ENCODE measurements at places on chromosomes 3 and 15.

- no peak for DNase-seq
Measured at GRCh38 chr3:107345822-107346405, 31.3 kb upstream of the CCDC54 start.

GRCh38 chr3:123256256-123256655 is 54.5 kb downstream of the SEC22A start:
- no peak for DNase-seq

- DNase-seq: no peak
Measured at GRCh38 chr15:68234060-68234459, 4.5 kb upstream of the CLN6 start.

DNA sequence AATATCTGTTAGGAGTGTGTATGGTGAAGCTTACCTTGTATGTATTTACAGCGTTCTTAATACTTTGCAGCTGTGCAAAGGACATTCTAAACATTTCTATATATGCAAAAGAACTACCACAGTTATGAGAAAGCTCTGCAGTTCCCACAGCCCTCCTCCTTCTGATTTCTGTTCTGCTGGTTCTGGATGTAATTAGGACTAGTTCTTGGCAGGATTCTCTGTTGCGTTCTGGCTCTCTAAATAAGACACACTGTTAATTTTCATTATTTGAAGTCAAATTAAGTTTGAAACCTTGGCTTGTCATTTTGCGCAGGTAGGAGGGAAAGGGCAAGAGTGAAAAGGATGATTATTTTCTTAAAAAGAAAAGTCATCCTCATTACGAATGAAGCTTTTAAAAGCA is 76.4 kb downstream of the FNDC3B start:
- no peak for DNase-seq

DNA sequence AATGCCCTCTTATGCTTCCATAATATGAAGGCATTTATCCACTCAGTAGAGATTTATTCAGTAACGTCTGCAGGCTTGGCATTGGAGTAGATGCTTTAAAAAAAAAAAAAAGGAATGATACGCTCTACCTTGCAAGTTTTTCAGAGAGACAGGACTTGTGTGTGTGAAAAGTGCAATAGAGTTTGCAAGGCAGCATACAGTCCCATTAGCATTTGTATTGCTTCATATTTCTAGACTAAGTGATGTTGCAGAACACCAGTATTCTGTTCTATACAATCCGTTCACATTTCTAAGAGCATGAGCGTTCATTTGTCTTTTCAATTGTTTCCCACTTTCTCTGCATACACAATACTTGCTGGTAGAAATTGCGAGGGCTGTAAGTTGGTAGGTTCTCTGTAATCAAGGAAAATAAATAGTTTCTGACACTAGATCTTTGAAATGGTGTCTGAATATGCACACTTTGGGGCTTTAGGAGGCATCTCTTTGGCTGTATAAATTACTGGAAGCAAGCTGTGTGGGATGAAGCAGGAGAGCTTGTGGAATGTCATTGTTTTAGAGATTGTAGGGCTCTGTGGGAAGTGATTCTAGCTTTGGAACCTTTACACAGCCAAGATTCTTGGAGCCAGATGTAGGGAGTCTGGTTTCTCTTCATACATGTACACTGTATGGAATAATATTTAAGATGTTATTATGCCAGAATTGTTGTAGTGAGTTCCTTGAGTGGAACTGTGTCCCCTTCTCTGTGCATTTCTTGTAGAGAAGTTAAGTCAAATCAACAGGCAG is 262.7 kb downstream of the FEZF2 start:
- no peak for DNase-seq

DNA sequence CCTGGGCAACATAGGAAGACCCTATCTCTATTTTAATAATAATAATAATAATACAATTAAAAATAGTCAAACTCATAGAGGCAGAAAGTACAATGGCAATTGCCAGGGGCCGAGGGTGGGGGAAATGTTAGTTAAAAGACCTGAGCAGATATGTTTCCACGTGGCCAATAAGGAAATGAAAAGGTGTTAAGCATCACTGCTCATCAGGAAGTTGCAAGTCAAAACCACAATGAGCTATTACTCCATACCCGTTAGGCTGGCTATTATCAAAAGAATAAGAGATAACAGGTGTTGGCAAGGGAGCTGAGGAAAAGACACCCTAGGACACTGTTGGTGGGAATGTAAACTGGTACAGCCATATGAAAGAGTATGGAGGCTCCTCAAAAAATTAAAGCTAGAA is 60.4 kb upstream of the PRSS50 start:
- DNase-seq: no peak

- no peak for DNase-seq
Measured at GRCh38 chr3:108527109-108527508, 16.7 kb upstream of the MYH15 start.

- DNase-seq: no peak
Measured at GRCh38 chr3:42999632-43000031, 20.5 kb downstream of the GASK1A start.

DNA sequence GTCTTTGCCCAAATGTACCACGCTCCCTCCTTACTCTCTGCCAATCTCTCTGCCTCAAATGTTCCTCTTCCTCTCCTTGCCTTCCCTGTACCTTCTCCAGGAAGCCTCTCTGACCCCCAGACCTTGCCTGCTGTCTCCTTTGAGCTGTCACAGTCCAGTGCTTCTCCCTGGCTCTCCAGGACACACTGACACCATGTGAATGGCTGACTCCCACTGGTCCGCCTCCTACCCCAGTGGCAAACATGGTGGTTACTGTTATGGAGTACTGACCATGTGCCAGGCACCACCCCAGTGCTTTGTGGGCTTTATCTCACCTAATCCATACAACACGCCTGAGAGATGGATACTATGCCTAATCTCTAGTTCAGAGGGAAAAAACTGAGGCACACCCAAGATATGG is 141.9 kb downstream of the TPRA1 start:
- no peak for DNase-seq

- peak; percentile 50 for DNase-seq
Measured at GRCh38 chr3:150583028-150583427, 20.1 kb upstream of the SELENOT start.

DNA sequence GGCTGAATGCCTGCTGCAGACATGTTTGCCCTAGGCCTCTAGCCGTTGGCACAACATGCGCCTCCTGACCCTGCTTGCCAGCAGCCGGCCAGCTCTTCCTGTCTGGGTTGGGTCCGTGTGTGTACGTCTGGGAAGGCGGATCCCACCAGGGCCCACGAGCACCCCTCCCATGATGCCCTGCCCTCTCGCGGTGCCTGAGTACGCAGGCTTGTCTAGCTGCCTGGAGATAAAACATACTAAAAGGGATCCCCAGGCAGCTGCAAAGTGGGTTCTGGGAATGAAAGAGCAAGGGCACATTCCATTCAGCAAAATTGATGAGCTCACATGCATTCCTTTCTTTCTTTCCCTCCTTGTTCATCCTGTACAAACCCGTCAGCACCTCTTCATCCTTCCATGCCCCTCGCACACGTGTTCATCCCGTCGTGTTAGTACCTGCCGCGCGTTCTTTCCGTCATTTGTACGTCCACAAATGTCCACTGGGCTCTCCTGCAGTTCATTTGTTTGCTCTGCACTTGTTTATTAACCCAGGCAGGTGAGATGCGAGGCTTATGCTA is 74.3 kb downstream of the FBLN2 start:
- no peak for DNase-seq

GRCh38 chr3:117746066-117746465 is 1036.5 kb downstream of the TUSC7 start:
- no peak for DNase-seq

DNA sequence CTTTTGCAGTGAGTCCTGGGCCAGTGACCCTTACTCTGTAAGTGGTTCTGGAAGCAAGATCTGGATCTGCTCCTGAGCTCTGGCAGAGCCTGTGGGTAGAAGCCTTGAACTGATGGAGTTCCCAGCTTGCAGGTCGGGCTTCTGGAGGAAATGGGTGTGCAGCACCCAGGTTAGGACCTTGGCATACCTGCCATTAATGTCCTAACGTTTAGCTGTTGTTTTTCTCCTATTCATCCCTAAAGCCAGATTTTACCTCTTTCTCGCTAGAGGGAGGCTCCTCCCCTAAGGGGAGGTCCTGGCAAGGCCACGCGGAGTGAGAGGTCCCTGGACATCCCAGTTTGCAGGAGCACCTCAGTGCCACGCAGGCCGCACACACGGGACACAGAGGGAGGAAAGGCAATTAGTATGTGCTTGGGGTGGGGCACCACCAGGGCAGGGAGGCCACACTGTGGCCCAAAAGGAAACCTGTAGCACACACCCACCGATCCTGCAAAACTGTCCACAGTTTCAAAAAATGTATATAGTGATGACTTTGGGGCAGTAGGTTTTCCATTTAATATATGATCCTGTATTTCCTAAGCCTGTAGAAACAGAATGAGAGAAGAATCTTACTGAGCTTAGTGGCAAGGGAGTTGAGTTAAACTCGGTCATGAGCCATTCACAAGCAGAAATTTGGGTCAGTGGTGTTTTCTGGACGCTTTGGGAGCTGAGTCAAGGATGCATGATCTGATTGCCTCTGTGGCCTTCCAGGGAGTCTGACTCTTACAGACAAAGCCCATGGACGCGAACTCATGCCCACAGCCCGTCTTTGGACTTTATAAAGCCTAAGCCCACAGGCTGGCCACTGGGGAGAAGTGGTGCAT is 148.7 kb downstream of the LRRK1 start:
- DNase-seq: no peak

DNA sequence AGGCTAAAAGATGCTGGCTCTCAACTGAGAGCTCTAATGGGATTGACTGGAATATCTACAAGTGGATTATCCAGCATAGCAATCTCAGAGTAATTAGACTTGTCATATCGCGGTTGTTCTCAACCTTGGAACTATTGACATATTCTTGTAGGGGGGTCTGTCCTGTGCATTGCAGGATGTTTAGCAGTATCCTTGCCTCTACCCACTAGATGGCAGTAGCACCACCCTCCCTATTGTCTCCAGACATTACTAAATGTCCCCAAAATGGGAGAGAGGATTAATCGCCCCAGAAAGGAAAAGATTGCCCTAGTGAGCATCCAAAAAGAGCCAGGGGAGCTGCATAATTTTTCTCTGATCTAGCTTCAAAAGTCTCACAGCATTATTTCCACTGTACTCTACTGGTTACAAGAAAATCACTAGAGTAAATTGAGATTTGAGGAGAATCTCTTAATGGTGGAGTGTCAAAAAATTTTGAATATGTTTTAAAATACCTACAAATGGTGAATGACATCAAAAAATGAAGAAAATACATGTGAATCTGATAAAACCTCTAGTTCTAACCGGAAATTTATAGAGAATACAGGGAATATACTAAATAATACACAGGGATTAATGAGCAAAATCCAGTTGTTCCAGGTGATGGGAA is 388.2 kb upstream of the AGTR1 start:
- peak; percentile 50 for DNase-seq

GRCh38 chr15:34927726-34928125 is 41.8 kb downstream of the AQR start:
- DNase-seq: no peak

- DNase-seq: no peak
Measured at GRCh38 chr3:105304487-105304886, 62.2 kb upstream of the ALCAM start.

- peak; percentile 87 for DNase-seq
Measured at GRCh38 chr15:74799856-74800558, 12.6 kb upstream of the LMAN1L start.

DNA sequence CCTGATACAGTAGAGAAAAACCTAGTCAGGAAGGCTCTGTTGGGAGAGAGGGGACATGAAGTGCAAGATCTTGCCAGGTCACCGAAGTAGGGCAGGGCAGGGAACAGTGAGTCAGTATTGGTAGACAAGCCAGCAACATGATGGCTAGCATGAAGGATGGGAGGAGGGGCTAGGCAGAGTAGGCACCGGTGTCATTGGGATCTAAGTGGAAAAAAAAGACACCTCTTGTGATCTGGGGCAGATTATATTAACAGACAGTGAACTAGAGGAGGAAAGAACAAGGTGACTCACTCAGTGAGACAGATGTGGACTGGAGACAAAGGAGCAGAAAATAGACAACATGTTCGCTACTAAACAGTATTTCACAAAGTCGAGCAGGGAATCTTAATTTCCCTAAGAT is 149.2 kb upstream of the SLC24A5 start:
- no peak for DNase-seq

DNA sequence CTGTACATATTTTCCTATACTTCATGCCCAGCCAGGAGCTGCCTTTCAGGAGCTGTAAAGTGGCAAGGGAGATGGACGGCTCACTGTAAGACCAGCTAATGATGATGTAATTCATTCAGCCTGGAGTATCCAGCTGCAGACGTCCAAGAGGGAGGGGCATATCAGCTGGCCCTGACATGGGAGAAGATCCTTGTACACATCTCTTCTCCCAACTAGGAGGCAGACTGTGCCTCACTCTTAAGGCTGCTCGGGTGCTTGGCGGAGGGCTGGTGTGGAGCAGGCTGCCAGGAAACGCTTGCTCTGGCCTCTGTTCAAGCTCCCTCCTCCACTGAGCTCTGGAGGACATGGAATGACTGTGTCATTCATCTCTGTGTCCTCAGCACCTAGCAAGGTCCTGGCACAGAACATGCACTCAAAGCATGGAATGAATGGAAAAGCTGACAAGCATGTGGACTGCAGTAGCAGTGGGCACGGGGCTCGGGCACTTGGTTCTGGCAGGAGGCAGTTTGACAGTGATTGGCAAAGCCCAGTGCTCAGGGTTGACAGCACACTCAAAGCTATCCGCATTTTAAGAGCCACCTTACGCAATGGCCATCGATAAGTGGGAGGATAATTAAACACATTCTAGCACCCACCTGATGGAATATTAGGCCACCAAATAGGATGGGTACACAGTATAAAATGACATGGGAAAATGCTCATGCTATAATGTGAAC is 72.4 kb downstream of the TBC1D2B start:
- DNase-seq: no peak

DNA sequence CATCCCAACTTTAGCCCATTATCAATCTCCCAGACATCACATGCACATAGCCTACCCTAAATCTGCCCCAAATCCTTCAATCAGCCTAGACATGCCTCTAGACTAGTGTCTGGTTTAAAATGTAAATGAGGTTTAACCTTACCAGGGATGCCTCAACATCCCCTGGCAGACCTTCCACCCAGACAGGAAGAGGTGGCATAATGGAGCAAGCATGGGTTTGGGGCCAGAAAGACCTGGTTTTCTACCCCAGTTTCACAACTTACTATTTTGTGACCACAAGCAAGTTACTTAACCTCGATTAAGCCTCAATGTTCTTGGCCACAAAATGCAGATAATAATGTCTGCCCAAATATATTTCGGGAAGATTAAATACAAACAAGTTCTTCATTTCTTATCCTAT is 28.3 kb upstream of the THBS1 start:
- DNase-seq: no peak

DNA sequence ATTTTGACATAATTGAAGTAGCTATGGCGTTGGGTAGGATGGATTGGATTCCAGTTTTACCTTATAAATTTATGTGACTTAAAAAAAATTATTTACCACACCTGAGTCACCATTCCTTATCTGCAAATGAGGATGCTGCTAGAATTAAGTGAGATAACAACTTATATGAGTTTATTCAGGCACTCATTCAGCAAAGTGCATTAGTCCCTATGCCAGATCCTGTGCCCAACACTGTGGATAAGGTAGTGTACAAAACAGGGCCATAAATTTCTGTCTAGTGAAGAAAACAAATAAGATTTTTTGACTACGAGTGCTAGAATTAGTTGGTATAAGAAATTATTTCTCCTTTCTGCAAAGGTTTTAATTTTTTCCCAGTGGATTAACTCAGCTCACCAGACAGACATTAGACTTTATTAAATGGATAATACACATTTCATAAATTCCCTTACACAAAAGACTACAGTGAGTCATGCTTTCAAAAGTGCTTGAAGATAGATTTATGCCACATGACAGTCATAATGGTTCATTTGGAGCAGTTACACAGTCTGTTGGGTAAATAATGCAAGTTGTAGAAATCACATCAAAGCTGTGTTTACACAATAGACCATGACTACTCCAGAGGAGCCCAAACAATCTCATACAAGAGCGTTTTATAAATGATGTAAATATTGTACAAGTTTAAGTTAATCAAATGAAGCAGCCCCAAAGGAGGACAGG is 129.9 kb upstream of the TGFBR2 start:
- DNase-seq: peak; percentile 44
